ENCODE measurements at places on chromosomes 3 and 15. TPM values are rescaled to one million over a fixed set of nuclear protein-coding genes. Genes with fewer than 3 reads are reported as not detected.

- DNase-seq: no peak
Measured at GRCh38 chr15:77025941-77026411, 31.1 kb downstream of the PSTPIP1 start.

DNA sequence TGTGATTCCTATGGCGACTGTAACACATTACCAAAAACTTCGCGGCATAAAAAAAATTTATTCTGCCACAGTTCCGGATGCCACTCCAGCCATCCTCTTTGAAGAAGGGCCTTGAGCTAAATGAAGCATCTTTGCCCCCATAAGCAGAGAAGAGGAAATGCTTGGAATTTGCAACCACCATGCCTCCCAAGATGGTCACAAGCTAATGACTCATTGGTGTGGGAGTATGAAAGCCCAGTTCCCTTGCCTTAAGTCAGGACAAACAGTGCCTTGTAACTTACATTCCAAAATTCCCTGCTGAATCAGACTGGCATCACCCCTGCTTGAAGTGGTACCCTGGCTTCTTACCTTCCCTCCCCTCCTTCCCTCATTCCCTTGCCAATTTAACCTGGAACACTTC, 1077.4 kb downstream of the EPHA3 start:
- no peak for DNase-seq

DNA sequence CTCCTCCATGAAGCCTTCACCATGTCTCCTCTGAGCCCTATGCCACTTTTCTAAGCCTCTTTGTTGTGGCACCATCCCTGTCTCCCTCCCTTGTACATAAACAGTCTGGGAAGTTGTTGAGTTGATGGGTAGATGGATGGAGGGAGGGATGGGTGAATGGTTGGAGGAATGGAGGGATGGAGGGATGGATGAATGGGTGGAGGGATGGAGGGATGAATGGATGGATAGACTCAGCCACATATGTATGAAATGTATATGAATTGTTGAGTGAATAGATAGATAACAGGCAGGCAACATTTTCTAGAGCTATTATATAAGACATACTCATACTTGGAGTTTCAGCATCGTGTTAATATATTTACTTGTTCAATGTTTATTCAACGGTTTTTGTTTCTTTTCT, 58.3 kb upstream of the HES1 start:
- DNase-seq: no peak

DNA sequence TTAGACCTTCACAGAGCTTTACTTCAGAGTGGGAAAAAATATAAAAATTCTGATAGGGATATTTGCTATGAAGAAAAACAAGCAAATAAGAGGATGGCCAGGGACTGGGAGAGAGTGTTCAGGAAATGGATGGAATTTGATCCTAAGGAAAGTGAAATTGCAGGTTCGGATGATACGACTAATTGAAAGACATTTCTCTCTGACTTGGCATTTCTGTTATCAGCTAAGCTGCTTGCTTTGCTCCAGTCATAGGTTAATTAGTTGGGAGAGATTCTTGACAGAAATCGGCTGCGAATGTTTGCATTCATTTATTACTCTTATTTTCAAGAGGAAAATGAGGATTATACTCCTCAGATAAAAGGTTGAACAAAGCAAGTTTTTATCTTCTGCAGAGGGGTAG, 808.7 kb upstream of the NECTIN3 start:
- no peak for DNase-seq

DNA sequence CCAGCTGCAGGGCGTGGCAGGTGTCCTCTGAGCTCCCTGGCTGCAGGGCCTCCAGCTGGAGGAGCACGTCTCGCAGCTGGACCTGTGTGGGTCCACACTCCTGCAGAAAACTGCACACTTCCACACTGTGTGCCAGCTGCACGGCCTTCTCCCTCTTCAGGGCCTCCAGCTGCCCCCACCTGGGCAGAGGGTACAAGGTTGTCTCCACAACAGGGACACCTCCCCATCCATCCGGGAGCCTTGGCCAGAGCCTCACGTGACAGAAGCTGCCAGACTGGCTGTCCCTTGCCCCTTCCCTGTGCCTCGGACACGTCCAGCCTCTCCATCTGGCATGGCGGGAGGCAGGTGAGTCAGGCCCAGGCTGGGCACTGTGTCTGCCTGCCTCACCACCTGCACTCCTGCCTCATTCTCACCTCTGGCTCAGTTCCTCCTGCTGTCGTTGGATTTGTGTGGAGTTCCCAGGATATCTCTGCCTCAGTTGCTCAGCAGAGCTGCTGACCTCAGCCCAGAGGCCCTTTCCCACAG, 14.5 kb downstream of the SPTBN5 start:
- no peak for DNase-seq

DNA sequence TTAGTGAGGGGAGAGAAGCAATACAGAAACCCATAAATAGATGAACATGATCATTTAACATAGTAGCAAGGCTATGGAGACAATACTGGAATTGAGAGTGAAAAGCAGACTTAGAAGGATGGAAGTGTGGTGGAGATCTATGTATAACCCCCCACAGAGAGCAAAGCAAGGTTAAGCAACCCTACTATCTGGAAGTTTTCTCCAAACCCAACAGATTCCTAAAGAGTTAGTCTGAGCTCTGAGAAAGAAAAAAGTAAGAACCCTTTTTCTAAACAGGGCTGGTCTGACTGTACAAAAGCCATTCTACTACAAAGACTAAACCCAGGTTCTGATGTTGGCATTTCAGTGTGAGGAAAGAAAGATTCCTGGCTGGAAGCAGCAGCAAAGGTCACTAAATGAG, 153.2 kb downstream of the WNT5A start:
- no peak for DNase-seq

DNA sequence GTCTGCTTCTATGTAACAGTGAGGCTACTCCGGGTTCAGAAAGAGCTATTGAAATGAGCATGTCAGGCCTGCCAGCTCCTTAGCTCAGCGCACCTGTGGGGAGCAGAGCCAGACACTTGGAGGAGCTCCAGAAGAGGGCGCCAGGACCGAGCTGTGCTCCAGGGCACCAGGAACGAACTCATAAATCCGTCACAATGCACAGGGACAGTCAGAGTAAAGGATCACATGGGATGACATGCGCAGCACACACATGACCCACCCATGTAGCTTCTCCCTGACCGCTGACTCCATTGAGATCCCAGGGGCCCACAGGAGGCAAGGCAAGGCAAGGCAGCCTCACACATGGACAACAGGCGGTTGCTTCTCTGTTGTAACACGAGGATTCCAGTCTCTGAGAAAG, 26.0 kb upstream of the GNB5 start:
- DNase-seq: no peak

GRCh38 chr3:181687190-181687589, 24.5 kb upstream of the SOX2 start:
- DNase-seq: no peak

DNA sequence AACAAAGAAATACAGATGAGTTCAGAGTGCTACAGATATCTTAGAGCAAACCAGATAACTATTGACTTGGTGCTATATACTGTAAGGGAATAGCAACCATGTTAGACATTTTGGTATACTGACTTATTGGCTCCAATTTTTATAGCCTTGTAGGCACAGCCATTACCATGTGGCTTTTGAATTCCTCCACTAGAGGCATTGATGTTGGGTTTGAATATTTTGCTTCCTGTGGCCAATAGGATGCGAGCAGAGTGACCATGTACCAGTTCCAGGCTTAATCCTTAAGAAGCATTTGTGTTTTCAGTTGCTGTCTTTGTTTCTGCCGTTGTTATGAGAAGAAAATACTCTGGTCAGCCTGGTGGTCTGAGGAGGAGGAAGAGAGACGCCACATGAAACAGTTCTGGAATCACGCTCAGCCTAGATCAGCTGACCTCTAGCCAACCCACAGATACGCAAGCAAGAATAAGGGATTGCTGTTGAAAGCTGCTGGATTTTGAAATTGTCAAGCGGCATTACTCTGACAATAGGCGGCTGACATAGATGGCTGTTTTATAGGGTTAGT, 109.4 kb upstream of the TNIK start:
- no peak for DNase-seq

DNA sequence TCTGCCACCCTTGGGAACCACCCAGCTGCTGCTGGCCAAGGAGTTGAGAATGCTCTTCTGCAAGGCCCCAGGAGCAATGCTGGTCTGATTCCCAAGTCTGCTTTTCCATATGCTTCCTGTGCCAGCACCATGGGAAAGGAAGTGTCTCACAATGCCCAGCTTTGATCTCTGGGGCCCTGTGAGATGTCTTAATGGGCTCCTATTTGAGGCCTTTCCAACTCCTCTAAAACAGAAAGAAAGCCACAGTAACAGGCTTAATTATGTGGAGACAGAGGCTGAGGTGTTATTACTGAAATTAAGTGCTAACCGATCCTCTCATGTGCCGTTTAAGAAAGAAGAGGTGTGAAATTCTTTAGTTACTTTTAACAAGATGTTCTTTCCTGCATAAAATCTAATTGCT, 4.5 kb downstream of the EOGT start:
- no peak for DNase-seq

DNA sequence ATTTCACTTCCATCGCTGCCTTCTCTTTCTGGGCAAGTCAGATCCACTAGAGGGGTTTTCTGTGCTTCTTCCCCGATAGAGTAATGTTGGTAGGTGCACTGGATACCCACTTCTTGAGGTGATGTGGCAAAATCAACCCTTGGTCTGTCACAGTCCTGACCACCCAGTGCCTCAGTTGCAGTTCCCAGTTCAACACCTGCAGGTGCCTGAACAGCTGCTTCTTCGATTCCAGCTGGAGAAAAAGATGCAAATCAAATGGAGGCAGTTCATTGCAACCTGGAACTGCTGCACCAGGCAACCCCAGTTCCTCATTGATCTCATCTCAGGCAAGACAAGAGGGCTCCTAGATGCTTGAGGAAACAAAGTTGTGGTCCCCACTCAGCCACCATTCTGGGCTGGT, 186.6 kb downstream of the UBE2E2 start:
- no peak for DNase-seq

DNA sequence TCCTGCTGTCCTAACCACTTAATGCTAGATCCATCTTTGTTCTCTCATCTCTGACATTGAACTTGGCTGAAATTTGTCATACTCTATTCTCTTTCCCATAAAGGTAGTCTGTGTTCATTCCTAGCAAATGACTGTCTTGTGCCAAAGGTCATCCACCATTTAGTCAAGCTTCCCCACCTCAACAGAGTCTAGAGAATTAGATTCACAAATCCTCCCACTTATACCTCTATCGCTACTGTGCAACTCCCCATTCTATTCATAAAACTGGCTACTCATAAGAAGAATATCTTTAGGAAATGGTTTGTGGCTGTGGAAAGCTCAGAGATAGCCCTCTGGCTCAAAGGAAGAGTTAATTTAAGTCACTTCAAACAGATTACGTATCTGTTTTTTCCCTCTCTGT, 59.7 kb upstream of the MBNL1 start:
- DNase-seq: no peak

- no peak for DNase-seq
Measured at GRCh38 chr3:176293276-176293675, 904.0 kb downstream of the TBL1XR1 start.

GRCh38 chr3:126116526-126116925, 32.6 kb upstream of the SLC41A3 start:
- DNase-seq: no peak

- no peak for DNase-seq
Measured at GRCh38 chr15:45790325-45790943, 155.6 kb downstream of the SQOR start.

GRCh38 chr15:40282869-40283614, at the start of gene ANKRD63:
TSS of gene ANKRD63 (minus strand) at chr15:40283064. CDS start at chr15:40282586, 478 bp downstream.
- DNase-seq: no peak

- DNase-seq: no peak
Measured at GRCh38 chr3:14810801-14811661, 7.7 kb upstream of the FGD5 start.

DNA sequence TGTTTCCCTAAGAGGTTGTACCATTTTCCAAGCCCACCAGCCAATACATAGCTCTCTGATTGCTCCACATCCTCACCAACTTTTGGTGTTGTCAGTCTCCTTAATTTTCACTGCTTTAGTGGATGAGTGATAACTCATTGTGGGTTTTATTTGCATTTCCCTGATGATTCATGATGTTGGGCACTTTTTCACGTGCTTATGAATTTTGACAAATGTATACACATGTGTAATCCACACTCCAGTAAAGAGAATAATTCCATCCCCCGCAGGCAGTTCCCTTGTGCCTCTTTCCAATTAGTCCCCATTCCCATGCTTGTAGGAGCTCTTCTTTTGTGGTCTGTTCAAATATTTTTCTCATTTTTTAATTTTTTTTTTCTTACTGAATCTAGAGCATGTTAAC, 52.4 kb downstream of the ANP32A start:
- no peak for DNase-seq

DNA sequence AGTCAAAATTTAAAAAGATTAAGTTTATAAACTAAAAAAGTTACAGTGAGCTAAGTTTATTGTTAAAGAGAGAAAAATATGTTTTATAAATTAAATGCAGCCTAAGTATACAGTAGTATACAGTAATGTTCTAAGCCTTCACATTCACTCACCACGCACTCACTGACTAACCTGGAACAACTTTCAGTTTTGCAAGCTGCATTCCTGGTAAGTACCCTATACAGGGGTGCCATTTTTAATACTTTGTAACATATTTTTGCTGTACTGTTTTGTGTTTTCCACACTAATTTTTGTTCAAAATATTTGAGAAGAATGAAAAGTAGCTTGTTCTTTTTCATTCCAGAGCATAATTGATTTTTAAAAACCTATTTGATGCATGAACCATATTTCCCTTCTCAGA, 524.9 kb downstream of the RBMS3 start:
- no peak for DNase-seq

DNA sequence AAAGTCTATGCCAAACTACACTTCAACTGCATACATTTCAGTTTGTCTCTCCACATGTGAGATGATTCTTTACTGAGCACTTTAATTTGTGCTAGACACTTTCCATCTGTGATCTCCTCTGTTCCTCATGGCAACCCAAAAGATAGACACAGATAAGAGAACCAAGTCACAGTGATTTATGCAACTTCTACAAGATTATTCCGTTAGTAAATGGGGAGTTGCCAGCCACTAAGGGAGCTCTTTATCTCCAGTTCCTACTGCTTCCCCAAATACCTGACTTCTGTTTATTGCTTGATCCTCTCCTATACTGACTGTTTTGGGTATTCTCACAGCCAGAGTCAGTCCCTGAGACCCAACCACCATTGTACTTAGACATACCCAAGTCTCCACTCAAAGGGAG, 24.1 kb upstream of the AKAP13 start:
- no peak for DNase-seq

Gene CAPN3
- 8.6 TPM for total RNA-seq

Gene NRROS
- total RNA-seq: 2.4 TPM

Gene MCCC1
- 20.7 TPM for total RNA-seq

Gene MOBP
- not detected for total RNA-seq

Gene CHL1
- total RNA-seq: 36.7 TPM

Gene FAM174B
- 6.2 TPM for total RNA-seq

Gene PRR23E
- not detected for total RNA-seq

Gene DAZL
- total RNA-seq: not detected

Gene DCBLD2
- total RNA-seq: 34.3 TPM

Gene GOLGA6A
- total RNA-seq: not detected

Gene TLR9
- not detected for total RNA-seq

Gene CFAP100
- total RNA-seq: not detected

Gene PPM1M
- total RNA-seq: 8.1 TPM

Gene CDC25A
- total RNA-seq: 0.24 TPM
